ENCODE measurements at places on chromosomes 4 and X. TPM values are rescaled to one million over a fixed set of nuclear protein-coding genes. Genes with fewer than 3 reads are reported as not detected.

COX7B2 gene
- total RNA-seq = not detected

SLC6A14 gene
- total RNA-seq = not detected

DCHS2 gene
- 0.01 TPM for total RNA-seq

HTR2C gene
- not detected for total RNA-seq

CCDC158 gene
- not detected for total RNA-seq

DUSP21 gene
- total RNA-seq = not detected

TLR1 gene
- 0.22 TPM for total RNA-seq

SERPINA7 gene
- not detected for total RNA-seq

POF1B gene
- 2.0 TPM for total RNA-seq

BMPR1B gene
- total RNA-seq = 4.3 TPM

MAGEC3 gene
- total RNA-seq = not detected

CT45A2 gene
- not detected for total RNA-seq

BST1 gene
- total RNA-seq = 15.0 TPM

CFAP99 gene
- 0.16 TPM for total RNA-seq

CCSER1 gene
- not detected for total RNA-seq

P2RY8 gene
- total RNA-seq = 0.06 TPM

PAGE1 gene
- not detected for total RNA-seq

MAGED4B gene
- total RNA-seq = 10.2 TPM

Data from A549 treated with AZD2906 at 1 μM for 4 hours (cell line).